ENCODE measurements at places on chromosomes 7 and 10.
A peak's percentile ranks its signal among the peaks of the same experiment; 100 is the strongest.

GRCh38 chr7:117383483-117384189 is 43.7 kb downstream of the ASZ1 start:
- ATAC-seq, result no peak

DNA sequence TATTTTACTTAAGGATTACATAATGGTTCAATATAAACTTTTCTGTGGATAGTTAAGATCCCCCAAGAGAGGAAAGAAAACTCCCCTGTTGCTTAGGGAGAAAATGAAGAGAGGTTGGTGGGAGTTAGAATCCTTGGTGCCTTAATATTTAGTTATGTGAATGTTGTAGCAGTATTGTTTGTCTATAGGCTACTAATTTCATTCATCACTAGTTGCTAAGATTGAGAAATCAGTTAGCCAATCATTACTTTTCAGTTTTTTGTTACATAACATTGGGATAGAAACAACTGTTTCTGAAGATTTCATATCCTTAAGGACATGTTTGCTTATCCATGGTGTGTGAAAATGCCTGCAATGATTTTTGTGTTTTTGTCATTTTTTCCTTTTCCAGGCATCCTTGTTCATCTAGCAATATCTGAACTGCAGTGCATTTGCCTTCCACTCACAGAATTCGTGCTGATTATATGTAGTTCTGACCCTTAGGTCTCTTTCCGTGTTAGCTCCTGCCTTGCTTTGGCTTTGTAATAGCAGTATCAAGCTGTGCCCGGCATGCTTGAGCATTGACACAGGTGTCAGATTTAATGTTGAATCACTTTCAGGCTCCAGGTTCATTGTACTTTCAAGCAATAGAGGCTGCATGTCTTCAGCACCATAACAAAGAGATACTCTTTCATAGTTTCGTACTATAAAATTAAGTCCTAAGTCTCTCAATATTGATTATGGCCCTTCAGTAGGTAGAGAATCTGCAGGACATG is 85.0 kb downstream of the PODXL start:
- ATAC-seq, result no peak

DNA sequence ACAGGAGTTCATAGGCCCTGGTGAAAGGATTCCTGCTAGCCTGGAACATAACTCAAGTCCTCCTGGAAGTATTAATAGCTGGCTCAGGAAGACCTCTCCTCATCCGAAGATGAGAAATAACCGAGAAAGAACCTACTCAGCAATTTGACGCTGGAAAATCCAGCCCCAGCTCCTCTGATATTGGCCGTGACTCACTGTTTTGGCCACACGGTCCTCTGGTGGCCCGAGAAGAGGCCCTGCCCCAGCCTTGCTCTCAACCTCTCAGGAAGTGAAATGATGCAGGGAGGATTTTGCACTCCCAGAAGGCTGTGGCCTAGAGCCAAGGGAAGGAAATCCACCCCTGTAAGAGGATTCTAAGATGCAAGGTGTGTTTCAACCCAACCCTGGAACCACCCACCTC is 121.6 kb downstream of the MTPAP start:
- ATAC-seq, result no peak

GRCh38 chr10:121596689-121597503 is 1.3 kb downstream of the FGFR2 start:
- no peak for ATAC-seq

DNA sequence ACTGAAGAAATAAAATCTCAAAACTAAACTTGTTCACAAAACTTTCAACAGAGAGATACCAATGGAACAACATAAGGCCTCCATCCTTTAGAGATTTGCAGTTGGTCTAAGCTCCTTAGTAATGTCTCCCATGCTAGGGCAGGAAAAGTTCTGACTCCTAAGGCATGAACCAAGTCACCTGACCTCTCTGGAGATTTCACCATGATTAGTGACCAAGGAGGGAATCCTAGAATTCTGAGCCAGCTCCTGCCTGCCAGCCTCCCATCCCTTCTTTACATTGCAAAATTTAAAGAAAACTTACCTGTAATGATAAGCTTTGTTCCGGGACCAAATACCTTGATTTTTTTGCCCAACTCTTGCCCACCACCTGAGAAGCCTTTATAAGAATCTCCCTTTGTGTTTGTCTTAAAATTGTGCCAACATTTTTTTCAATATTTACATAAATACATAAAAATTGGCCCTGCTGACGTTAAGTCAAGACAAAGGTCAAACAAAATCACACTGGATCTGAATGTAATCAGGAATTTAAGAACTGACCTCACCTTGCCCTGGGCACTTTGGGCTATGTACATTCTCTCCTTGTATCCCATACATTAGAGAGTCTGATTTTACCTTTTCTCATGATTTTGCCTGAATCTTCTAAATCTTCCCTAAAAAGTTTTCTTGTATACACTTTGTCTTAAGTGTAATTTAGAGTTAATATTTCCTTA is at the start of gene TARP:
Gene TARP (minus strand): TSS at position 351 of the 710 bp plus-strand sequence.
- ATAC-seq, result no peak

GRCh38 chr10:107415446-107415845 is 250.9 kb upstream of the SORCS1 start:
- ATAC-seq, result peak; percentile 80

GRCh38 chr10:100362570-100363496 is 15.8 kb downstream of the SCD start:
- peak; percentile 8 for ATAC-seq

DNA sequence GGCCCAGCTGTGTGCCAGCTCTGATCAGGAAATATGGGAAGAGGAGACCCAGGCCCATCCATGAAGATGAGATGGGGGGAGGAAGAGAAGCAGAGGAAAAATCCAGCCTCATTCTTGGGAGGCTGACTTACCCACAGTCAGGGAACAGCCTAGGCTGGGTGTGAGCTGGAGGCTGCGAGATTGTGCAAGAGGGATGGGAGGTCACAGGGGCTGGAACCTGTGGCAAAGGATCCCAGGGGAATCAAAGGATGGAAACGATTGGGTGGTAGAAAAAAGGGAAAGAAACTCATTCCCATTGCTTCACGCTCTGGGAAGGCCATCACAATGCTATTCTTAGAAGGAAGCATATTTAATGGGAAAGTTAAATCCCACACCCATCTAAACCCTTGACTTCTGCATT is 26.7 kb upstream of the CRHR2 start:
- ATAC-seq, result no peak

DNA sequence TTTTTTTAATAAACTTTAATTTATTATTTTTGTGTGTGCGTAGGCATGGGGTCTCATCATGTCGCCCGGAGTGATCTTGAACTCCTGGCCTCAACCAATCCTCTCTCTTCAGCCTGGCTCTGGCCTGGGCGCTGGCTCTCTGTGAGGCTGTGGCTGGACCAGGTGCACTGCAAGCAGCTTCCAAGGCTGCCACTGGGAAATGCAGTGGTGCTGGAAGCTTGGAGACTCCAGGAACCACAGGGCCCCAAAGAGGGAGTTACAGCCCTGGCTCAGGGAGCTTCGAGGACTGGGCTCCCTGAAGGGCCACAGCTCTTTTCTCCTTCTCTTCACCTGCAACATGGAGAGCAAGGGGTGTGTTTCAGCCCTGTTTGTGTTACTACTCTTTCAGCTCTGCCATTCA is 36.7 kb upstream of the BNIP3 start:
- ATAC-seq, result no peak

- no peak for ATAC-seq
Observed at GRCh38 chr10:49740346-49741107, 21.6 kb downstream of the OGDHL start.

DNA sequence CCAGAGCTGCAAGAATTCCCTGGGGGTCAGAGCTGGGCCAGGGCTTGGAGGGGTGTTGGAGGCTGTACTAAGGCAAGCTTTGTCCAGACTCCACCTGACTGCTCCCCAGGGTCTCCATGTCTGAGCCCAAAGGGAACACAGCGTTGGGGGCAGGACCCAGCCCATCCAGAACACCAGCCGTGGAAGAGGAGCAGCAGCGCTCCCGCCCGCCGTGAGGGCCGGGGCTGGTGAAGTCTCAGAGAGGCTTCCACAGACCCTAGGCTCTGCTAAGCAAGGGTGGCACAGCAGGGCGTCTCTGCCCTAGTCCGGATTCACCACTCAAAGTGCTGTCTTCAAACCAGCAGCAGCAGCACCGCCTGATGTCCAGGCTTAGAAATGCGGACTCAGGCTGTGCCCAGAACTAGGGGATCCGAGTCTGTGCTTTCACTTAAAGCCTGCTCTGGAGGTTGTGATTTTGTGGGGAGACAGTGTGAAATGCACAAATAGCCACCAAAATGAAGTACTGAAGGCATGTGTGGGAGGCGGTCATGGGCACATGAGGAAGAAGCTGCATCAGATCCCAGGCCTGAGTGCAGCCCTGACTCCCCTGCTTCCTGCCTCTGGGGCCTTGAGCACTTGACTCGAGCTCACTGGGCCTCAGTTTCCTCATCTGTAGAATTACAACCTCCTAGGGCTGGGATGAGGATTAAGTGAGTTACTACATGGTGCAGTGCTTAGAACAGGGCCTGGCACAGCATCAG is 16.6 kb upstream of the AQP1 start:
- ATAC-seq, result no peak

DNA sequence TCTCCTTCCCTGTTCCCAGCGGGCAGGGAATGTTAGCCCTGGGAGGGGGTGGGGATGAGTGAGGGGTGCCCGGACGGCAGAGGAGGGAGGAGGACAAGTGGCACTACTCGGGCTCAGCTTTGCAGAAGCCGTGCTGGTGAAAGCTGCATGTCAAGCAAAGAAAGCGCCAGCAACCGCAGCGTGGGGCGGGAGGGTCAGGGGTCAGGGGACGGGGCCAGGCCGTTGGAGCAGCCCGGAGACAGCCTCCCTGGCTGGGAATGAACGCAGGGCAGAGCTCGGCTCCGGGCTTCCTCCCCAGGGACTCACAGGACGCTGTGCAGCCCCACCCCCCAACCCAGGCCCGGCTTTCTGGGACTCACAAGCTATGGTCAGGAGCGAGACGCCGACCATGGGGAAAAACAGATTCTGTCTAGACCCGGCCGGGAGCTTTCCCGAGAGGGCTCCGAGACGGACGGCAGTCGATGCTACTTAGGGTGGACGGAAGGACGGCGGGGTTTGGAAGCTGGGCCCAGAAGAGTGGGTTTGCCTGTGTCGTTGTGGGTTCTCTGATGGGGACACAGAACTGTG is 113.4 kb downstream of the VIPR2 start:
- ATAC-seq, result no peak

DNA sequence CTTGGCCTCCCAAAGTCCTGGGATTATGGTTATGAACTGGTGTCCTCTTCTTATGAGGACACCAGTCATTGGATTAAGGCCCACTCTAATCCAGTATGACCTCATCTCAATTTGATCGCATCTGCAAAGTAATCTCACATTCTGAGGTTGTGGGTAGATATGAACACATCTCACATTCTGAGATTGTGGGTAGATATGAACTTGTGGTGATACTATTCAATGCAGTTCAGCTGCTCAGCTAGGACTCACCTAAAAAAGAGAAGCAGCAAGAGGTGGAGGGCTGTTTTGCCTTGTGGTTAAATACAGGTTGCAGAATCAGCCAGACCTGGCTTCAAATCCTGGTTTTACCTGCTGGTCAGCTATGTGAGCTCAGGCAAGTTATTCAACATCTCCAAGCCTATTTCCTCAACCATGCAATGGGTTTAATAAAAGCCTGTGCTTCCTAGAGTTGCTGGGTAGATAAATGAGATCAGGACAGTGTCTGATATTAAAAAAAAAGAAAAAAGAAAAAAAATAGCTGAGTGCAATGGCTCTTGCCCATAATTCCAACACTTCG is 8.5 kb upstream of the BAG3 start:
- ATAC-seq, result no peak

Data from stimulated activated memory B cell treated with anti-CD40 and anti-IgM and Interleukin-4, amounts not matched to agents 10 μg/mL and 1 μg/mL and 100 μg/mL, for 72 hours (primary cell).